ENCODE measurements at places on chromosomes 4 and X.
A peak's percentile ranks its signal among the peaks of the same experiment; 100 is the strongest.

GRCh38 chr4:54516556-54517215 lies 141.1 kb upstream of the KIT start:
- no peak for DNase-seq

DNA sequence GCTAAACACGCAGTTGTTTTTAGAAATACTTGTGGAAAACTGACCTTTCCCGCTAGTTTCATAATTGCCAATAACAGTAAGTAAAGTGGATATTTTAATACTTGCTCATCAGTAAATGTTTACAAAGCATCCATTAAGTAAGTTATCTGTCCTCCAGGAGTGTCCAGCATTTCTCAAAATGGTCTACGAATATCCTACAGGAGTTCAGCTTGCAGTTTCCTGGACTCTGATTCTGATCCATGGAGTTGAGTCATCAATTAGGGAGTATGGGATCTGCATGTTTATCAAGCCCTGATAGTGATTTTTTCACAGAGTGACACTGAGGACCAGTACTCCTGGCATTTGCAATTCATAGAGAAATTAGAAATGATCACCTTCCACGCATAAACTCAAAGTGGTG lies 325.2 kb upstream of the AADAT start:
- no peak for DNase-seq

- no peak for DNase-seq
These were observed 4.7 kb downstream of the RIPPLY1 start for GRCh38 chrX:106898462-106898861.

GRCh38 chr4:77564231-77564630 lies 41.4 kb upstream of the CXCL13 start:
- DNase-seq, result no peak

GRCh38 chrX:38216642-38217041 lies 4.0 kb downstream of the SRPX start:
- DNase-seq, result no peak

DNA sequence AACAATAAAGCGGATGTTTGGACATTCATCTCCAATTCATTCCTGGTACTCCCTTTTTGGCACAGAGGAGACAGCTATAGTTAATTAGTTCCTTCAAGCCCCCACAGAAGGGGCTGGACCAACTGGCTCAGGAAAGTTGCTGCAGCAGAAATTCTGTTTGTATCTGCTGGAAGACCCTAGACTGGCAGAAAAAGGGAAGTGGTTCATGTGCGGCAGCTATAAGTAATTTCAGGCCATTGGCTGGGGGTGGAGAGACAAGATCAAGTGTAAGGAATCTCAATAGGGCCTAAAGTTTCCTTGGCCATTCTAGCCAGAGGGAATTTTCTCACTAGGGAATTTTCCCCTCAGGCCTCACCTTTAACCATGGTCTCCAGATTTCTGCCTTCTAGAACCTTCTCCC lies 89.9 kb upstream of the DHX15 start:
- DNase-seq, result no peak

DNA sequence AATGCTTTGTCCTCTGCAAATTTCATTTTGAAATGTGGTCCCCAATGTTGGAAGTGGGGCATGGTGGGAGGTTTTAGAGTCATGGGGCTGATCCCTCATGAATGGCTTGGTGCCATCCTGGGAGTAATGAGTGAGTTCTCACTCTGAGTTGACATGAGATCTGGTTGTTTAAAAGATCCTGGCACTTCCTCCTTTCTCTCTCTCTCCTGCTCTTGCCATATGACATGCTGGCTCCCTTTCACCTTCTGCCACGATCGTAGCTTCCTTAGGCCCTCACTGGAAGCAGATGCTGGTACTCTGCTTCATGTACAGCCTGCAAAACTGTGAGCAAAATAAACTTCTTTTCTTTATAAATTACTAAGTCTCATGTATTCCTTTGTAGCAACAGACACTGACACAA lies 262.0 kb downstream of the IL15 start:
- DNase-seq, result no peak

DNA sequence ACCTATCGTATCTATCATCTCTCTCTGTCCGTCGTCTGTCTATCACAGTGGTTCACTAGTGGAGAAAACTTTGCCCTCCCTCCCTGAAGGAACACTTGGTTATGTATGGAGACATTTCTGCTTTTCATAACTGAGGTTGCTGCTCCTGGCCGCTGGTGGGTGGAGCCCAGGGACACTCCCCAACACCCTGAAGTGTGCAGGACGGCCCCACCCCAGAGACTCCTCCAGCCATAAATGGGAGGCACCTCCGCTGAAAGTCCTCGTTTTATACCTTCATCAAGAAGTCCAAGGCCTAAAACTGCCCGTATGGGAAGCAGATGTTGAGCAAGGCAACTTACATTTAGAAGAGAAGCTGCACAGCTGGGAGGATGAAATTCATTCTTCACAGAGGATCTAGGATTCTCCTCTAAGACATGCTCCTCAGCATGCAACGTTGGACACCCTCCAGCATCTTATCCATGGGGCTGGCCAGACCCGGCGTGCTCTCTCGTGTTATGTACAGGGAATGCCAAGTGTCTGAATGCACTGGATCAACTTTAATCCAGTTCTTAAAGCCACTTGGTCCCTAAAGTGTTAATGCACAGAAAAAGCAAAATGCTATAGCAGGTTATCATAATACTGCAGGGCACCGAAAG lies 43.5 kb downstream of the PRKX start:
- DNase-seq, result no peak

- DNase-seq, result no peak
These were observed 85.4 kb downstream of the TIGD2 start for GRCh38 chr4:89196745-89197144.

- no peak for DNase-seq
These were observed 160.8 kb downstream of the CBLL2 start for GRCh38 chrX:22433292-22434070.

DNA sequence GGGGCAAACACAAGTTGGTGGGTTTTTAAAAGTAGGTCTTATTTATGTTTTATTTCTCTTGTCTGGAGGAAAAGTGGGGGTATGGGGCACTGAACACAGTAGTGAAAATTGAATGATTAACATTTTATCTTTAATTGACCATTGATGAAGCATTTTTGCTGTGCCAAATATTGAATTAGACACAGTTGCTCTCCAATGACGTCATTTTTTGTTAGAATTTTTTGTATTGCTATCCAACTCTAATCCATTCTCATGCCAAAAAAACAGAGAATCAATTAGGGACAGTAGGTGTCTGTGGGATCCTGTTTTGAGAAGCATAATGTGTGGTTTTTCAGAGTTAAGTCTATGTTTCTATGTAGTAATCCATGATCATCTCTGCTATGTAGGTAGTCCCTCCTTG lies 1032.8 kb downstream of the STPG2 start:
- DNase-seq, result no peak

DNA sequence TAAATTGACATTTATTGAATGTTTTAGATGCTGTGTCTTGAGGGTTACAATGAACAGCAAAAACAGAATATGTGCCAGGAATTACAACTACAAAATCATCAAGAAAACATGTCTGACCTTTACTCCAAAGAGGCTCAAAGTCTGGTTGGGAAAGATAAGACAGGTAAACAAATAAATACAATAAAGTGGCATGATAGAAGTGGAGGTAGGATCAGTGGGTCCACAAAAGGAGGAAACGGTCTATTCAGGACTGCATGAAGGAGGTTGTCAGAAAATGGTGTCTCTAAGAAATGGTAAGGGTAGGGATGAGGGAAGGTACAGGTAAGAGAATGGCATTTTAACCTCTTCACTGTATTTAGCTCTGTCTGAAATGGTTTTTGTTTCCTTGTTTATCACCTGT lies 3.8 kb downstream of the ARHGEF38 start:
- DNase-seq, result no peak

- DNase-seq, result no peak
These were observed 1.4 kb downstream of the COQ2 start for GRCh38 chr4:83283181-83283580.

- DNase-seq, result no peak
These were observed 50.2 kb upstream of the PDE5A start for GRCh38 chr4:119678761-119679160.

- DNase-seq, result peak; percentile 55
These were observed 96.7 kb downstream of the ITM2A start for GRCh38 chrX:79270401-79270800.

- DNase-seq, result no peak
These were observed 91.6 kb upstream of the NUDT6 start for GRCh38 chr4:123014038-123014437.

GRCh38 chrX:14361435-14361834 lies 167.9 kb upstream of the GLRA2 start:
- DNase-seq, result no peak

GRCh38 chr4:182213004-182213403 lies 30.2 kb upstream of the TENM3 start:
- DNase-seq, result no peak

DNA sequence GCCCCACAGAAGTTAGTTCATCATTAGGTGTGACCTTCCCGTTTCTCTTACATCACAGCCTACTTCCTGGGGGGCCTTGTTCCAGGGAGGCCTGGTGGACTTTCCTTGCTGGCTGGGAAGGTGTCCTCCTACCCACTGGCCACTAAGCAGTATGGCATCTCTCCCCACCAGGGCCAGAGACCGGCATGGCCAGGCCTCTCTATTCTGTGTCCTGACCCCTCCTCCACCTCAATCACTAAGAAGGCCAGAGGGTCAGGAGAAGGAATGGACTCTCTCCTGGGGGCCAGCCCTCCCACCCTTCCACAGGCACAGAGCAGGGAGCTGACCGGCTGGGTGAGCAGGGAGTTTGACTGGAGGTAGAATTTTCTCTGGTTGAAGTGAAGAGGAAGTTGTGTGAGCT lies 81.9 kb downstream of the PJA1 start:
- no peak for DNase-seq

DNA sequence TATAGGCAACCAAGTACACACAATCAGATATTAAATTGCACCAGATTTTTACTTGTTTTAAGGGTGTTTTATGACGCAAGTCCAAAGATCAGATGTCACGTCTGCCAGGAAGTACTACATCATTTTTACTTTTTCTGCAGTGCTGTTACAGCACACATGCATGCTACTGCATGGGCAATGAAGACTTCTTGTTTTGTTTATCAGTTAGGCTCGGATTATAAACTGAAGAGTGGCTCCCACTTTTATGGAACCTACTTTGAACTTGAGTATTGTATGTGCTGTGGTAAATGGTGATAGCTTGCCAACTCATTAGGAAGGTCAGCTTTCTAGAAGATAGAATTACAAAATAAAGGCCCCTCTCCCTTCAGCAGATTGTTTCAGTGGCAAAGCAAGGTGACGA lies 131.6 kb downstream of the CEP135 start:
- DNase-seq, result no peak

GRCh38 chr4:111027526-111027925 lies 404.6 kb upstream of the PITX2 start:
- no peak for DNase-seq

DNA sequence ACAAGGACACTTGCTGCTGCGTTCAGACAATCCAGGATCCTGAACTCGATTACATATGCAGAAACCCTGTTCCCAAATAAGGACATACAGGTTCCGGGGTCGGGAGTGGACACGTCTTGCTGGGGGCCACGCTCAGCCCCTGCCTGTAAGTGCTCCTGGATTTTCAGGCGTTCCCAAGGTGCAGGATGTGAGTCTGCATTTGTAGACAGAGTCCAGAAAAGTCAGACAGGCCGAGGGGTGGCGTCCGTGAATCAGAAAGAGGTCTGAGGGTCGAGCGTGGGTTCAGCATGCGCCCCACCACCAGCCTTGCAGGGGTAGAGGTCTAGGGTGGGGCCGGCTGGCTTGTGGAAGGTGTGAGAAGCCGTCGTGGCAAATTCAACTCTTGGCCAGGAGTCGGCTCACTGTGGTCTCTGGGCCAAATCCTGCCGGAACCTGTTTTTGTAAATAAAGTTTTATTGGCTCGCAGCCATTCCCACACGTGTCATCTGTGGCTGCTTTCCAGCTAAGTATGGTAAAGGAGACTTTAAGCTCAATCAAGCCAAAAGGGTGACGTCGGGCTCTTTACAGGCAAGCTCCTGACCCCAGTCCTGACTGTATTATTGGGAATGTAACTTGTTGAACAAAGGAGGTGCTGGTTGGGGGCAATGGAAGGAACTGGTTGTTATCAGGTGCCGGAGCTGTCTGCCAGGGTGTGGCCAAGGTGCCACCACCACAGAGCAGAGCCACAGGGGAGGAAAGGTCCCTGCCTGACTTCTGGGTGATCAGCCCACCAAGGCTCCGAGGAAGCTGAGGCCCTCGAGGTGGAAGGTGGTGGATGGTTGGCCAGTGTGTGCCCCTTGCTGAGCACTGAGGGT lies 7.4 kb downstream of the DOK7 start:
- no peak for DNase-seq

GRCh38 chr4:139540161-139540560 lies 15.9 kb downstream of the SETD7 start:
- DNase-seq, result no peak

DNA sequence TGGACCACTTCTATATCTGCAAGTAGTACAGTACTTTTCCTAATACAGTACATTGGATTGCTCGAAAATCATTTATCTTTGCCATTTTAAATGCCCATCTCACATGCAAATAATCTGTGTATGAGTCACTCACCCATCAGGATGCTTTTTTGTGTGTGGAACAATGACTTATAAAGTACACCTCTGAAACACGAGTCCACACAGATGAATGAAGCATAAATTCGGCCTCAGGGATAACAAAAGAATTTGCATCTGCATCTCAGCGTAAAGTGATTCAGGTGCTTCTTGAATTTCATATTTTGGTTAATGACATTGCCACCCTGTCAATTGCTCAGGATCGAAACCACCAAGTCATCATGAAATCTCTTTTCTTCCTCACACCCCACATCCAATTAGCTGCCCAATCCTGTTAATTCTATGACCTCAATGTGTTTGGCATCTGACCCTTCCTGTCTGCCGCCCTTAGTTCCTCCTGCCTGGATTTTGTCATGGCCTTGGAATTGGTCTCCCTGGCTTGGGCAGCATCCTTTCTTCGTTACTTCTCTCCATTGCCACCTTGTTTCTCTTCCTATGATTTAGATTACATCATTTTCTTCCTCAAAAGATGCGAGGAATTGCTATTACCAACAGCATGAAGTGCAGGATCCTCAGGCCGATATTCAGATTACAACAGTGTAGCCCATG lies 161.6 kb upstream of the MID1 start:
- DNase-seq, result no peak

- DNase-seq, result no peak
These were observed 1774.8 kb downstream of the ARAP2 start for GRCh38 chr4:34469516-34469915.

GRCh38 chr4:155667568-155668511 lies 1.2 kb downstream of the GUCY1A1 start:
- no peak for DNase-seq

GRCh38 chrX:78105944-78106650 lies 2.0 kb downstream of the PGK1 start:
- DNase-seq, result no peak

Data from stimulated activated CD8-positive, alpha-beta memory T cell treated with anti-CD3 and anti-CD28 coated beads, Interleukin-4, amount 100 ng/mL, for 4 hours (primary cell).